DND-41 (cell line): ENCODE measurements at places on chromosomes 2 and 18.

GRCh38 chr18:13269521-13270011 is 51.0 kb downstream of the LDLRAD4 start:
- DNase-seq = no peak

DNA sequence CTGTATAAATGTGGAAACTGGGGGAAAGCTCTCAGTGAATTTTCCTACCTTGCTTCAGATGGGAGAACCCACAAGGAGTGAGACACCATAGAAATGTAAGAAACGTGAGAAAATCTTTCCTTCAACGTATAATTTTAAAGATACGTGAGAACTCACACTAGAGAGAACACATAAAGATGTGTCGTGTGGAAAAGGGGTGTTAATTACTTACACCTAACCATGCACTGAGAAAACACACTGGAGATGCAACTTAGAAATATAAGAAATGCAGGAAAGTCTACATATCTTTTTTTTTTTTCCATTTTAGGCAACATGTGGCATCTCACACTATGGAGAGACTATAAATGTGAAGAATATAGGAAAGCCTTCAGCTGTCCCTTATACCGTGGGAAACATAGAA is 352.9 kb upstream of the NETO1 start:
- DNase-seq = no peak

- DNase-seq = no peak
These were observed 148.5 kb upstream of the GYPC start for GRCh38 chr2:126507425-126507911.

DNA sequence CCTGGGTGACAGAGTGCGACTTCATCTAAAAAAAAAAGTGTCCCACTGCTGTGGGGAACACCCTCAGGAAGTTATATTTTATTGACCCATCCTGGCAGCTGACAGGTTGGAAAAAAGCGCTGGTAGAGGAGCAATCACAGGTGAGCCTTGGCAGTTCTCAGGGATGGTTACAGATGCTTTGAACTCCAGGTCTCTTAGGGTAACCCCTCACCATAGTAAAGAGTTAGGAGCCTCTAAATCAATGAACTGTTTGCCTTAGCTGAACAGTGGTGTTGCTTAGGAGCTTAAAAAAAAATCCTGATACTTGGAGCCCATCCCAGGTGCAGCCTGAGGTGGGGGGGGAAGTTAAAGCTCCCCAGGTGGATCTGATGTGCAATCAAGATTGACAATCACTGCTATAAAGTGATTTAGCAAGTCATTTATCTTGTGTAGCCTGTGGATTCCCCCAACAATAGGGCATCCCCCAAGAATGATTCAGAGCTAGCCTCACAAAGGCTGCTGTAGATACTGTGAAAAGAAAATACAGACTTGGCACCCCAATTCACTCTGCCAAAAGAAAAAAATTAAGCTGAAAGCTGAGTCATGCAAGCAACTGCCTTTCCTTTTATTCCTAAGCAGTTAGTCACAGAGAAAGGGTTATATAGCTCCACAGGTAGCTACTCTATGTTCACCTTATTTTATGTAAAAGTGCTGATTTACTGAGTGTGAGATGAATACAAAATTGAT is 14.8 kb downstream of the SLC16A14 start:
- DNase-seq = no peak

DNA sequence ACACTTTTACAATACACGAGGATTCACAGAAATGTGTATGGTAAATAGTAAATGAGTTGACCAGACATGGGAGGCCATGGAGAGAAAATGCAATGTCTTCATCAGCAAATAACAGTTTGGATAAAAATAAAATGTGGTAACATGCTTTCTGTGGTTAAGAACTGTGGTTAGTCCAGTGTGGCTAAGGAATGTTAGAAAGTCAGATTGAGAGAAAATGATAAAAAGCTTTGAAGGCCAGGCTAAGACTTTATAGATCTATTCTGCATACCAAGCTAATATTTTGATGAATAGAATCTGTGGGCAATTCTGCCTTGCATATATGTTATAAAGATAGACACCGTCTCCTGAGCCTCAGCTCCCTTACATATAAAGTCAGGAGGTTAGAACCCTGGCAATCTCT is 215.9 kb downstream of the SOX11 start:
- DNase-seq = no peak
